SW 1271 (cell line): ENCODE measurements at places on chromosomes 4 and X.
A peak's percentile ranks its signal among the peaks of the same experiment; 100 is the strongest.

GRCh38 chrX:95058815-95059214 is 1384.8 kb downstream of the FAM133A start:
- DNase-seq, result no peak

DNA sequence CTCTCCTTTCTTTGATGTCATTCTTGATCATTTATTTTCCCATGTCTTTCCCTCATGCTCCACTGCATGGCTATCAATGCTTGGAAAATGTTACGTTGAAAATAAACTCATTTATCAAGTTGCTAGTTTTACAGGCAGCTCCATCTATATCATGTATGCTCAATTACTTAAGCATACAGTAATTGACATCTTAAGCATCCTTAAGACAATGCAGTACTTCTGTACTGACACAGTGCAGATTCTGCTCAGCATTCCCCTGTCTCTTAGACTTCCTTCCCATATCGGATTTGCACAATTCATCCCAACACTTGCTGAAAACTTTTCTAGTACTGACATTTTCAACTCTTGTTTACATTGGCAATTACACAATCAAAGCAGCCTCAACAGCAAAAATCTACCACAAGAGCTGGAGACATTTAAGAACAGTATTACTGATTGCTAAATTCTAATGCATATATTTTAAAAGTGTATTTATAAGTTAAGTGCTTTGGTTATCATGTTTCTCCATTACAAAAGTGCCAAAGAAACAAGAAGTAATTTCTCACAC is 165.6 kb downstream of the ATP10D start:
- no peak for DNase-seq

GRCh38 chr4:114384629-114385028 is 214.0 kb upstream of the UGT8 start:
- DNase-seq, result peak; percentile 26

DNA sequence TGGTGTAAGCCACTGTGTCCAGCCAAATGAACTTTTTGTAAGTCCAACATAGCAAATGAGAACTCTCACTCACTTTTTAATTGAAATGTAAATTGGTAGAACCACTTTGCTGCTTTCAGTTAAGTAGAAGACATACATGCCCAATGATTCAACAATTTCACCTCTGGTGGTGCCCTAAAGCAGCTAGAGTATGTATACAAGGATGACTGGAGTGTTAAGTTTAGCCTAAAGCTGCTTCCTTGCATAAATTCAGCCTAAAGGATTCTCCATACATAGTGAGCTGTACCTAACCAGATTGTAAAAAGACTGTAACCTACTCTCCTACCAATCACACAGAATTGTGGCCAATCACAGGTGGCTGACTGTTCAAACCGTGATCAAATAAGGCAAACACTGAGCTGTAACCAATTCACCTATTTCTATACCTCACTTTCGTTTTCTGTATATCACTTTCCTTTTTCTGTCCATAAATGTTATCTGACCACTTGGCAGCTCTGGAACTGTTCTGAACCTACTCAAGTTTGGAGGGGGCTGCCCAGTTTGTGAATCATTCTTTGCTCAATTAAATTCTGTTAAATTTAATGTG is 39.9 kb downstream of the PDS5A start:
- no peak for DNase-seq

GRCh38 chr4:70600977-70601376 is 8.9 kb downstream of the AMBN start:
- DNase-seq, result no peak

DNA sequence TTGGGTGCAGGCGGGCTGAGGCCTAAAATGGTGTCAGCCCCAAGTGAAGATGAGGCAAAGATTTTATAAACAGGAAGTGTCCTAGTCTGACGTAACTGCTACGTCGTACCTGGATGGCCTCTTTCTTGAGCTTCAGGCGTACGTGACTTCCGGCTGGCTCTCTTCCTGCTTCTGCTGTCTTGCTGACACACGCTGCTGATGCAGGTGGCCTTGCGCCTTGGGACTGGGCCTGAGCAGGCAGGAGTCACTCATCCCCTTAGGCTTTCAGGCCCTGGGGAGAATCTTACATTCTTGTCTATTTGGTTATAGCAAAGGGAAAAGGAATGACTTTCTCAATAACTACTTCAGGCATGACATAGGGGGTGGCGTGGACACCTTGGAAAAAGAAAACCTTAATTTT is 20.1 kb upstream of the ABRAXAS1 start:
- DNase-seq, result no peak

- DNase-seq, result no peak
Observed at GRCh38 chr4:17276776-17277175, 235.1 kb downstream of the QDPR start.

- no peak for DNase-seq
Observed at GRCh38 chr4:25308306-25308705, 4.3 kb upstream of the ZCCHC4 start.

GRCh38 chrX:34716302-34716701 is 59.2 kb upstream of the TMEM47 start:
- no peak for DNase-seq

- no peak for DNase-seq
Observed at GRCh38 chr4:113349430-113349829, 300.0 kb downstream of the ANK2 start.

GRCh38 chr4:37717576-37717975 is 31.4 kb upstream of the RELL1 start:
- no peak for DNase-seq

GRCh38 chr4:81427344-81427821 is 44.3 kb downstream of the RASGEF1B start:
- DNase-seq, result no peak

DNA sequence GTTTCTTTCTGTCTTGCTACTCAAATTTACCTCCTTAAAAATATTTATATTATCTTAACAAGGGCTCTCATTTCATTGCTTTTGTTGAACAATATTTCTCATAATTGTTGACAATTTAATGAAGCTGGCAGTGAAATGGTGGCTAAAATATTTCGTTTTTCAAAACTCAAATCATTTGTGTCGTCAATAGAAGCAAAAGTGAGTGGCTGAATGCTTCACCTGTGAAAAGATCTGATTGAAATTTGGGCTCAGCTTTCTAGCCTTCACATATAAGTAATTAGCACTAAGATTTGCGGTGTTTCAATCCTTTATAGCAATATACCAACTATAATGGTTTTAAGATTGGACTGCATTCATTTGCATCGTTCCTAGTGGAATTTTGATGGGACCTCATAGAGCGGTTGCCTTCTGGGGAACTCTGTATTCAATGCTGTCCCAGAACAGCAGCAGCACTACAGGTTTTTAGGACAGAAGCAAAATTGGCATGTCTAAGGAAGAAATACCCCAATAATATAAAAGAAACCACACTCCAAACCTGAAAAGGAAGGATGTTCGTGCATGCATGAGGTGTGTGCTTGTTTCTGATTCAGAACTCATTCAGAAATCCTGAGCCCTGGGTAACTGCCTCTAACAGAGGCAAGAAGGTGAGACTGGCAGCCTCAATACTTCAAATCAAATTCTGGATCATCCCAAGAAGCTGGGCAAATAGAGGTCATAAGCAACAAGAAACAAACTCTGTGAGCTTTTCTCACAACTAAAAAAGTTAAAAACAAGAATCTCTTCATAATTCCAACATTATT is 2.5 kb downstream of the CXCL1 start:
- DNase-seq, result no peak

GRCh38 chrX:652341-652741 is 21.8 kb downstream of the SHOX start:
- no peak for DNase-seq

- DNase-seq, result no peak
Observed at GRCh38 chr4:1279253-1279652, 10.4 kb upstream of the MAEA start.

- no peak for DNase-seq
Observed at GRCh38 chr4:123741906-123742305, 345.3 kb downstream of the SPRY1 start.

GRCh38 chr4:185237175-185237574 is 27.8 kb downstream of the SNX25 start:
- no peak for DNase-seq
